ENCODE measurements at places on chromosomes 3 and 15.

GRCh38 chr3:183911763-183912506 lies 27.3 kb upstream of the PARL start:
- DNase-seq = no peak

DNA sequence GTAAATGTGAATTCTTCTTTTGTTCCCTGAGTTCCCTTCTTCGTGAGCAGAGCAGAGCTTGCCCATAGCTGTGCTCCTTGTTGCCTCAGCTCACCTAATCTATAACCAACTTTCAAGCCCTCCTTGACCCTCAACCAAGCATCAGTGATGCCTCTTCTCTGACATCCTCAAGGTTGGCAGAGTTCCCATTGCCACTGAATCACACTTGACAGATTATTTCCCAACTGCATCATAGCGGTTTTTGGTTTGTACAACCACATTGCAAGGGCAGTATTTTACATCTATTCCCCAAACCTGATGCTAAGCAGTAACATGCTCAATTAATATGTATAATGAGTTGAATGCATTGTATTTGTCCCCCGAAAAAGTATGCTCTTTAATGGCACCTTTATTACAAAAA lies 133.0 kb upstream of the SNTN start:
- DNase-seq = no peak

GRCh38 chr3:184946917-184947316 lies 135.0 kb downstream of the VPS8 start:
- no peak for DNase-seq

GRCh38 chr3:19644405-19644804 lies 289.6 kb downstream of the EFHB start:
- DNase-seq = no peak

- DNase-seq = no peak
Observed at GRCh38 chr3:64266983-64267382, 41.7 kb upstream of the PRICKLE2 start.

DNA sequence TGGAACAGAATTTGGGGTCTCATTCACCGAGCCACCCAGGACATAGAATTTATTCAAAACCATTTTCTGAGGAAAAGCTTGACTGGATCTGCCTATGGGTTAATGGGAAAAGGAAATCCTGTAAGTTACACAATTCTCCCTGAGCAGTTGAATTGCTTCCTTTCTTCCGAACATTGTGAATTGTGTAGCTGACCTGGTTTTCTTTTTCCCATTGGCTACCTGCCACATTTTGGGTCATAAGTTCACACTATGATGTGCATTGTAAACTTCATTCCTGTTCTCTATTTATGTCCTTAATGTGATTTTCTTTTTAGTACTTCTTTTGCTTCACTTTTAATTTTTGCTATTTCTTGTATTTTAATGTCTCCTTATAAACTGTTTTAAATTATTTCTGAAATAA lies 386.0 kb upstream of the LRRC3B start:
- DNase-seq = no peak

DNA sequence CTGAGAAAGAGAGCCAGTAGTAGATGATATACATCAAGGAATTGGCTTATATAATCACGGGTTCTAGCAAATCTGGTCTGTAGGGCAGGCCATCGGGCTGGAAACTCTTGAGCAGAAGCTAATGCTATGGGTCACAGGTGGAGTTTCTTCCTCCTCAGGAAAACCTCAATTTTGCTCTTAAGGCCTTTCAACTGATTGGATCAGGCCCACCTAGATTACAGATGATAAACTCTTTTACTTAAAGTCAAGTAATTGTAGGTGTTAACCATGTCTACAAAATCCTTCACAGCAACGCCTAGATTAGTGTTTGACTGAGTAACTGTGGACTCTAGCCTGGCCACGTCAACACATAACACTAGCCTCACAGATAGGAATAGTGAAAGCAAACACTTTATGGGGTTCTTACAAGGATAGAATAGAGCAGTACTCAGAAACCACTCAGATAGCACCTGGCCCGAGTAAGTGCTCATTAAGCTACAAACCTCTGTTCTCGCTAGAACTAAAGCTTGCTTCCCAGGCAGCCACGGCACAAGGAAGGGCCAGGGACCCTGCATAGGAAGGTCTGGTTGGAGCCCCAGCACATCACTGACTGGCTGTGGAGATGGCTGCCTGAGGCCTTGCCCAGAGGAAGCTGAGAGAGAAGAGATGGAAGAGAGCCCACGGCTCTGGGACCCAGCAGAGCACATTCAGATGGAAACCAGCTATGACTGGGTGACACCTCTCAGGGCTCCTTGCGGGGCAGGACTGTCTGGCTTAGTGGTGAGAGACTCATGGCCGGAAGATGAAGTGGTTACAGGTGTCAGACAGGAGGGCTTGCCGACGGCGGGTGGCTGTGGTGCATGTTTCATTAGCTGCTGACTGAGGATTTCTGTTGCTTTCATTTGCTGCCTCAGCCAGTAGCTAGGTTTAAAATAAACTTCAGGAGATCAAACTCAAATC lies 202.5 kb upstream of the TLE3 start:
- DNase-seq = no peak

DNA sequence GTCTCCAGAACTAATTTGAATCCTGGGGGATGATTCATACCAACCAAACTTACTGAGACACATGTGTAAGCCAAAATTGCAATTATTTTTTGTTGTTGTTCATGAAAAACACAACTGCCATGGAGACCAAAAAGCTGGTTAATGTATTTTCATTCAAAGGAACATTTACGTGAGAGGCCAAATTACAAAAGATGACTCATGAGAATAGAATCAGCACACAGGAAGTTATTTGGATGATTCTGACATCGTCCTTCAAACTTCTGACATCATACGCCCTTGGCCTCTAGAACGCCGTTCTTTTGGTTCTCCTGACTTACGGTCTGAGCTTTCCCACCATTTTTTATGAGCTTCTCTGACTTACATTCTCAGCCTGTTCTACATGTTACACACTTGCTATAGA lies 3.0 kb upstream of the ZNF280D start:
- DNase-seq = no peak

DNA sequence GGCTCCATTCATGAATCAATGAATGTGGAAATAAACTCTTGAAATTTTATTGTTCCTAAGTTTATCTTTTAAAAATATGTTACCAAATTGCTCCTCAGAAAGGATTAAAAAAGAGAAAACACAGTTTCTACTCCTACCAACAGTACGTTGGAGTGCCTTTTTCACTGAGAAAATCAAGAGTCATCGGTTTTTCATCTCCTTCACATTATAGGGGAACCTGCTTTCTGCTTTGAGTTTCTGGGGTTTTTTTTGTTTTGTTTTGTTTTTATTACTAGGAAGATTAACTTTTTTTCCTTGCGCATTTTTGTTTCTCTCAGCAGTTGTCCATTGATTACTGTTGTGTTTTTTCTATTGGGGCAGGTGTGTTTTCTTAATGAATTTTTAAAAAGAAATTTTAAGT lies 3.5 kb downstream of the ARL13B start:
- no peak for DNase-seq

- DNase-seq = no peak
Observed at GRCh38 chr3:145055375-145056076, 1083.9 kb downstream of the DIPK2A start.

- no peak for DNase-seq
Observed at GRCh38 chr3:150607267-150608065, 4.3 kb downstream of the SELENOT start.

GRCh38 chr15:90222547-90222946 lies 11.2 kb downstream of the CIB1 start:
- no peak for DNase-seq

DNA sequence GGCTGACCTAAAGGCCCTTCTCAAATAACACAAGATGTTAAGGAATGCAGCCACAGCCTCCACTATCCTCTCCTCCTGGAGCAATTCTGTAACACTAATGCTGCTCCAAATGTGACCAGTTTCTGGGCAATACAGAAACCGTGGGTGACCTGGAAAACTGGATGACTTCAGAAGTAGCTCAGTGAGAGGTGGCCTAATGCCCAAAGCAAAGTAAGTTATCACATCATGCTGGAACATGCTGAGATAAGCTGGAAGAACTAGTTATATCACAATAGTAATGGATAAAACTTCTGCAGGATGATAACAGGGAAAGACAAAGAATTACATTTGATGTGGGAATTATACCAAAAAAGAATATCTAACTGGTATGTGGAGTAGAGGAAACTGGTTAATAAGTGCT lies 72.0 kb downstream of the DHX30 start:
- DNase-seq = no peak
